ENCODE measurements at places on chromosomes 7 and 10.
A peak's percentile ranks its signal among the peaks of the same experiment; 100 is the strongest.

DNA sequence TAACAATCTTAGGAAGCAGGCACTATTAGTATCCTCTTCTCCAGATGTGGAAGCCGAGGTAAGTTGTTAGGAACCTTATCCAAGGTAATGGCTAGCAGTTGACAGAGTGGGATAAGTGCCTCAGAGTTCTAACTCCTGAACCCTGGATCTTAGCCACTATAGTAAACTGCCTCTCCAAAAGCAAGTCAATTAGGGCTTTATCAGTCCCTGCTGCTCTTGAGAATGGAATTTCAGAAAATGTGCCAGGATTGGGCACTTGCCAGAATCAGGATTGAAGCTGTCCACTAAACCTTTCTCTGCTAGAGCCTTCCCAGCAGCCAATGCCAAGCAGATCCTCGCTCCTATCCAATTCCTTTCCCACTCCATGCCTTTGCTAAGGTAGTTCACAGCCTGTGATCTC lies 777.5 kb upstream of the POM121L12 start:
- no peak for DNase-seq

DNA sequence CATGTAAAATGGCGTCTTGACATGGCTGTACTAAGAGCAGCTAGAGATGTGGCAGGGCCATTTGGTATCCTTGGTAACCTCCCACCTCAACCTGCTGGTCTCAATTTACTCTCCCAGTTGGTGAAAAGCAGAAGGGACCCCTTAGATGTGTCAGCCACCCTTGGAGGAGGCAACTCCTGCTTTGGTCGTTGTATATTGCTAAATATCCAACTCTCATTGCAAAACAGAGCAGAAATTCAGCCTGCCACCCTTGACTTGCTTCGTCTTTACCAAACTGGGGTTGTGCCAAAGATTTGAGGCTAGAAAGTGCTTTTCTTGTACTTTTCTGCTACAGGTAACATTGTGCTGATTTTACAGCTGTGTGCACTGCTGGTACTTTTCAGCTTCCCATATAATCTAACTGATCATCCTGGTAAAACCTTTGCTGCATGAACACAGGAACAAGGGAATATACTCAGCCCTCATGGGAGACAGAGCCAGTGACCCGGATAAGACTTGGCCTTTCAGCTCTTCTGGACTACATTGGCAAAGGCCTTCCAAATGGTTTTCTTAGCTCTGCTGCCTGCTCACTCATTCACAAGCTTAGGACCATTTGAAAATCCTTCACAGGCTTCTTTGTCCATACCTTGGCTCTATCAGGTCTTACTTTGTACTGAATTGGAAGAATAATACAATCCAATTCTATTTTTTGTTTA lies 2.2 kb upstream of the VSTM4 start:
- DNase-seq = no peak

- no peak for DNase-seq
Observed at GRCh38 chr10:10956681-10957542, 60.8 kb upstream of the CELF2 start.

- no peak for DNase-seq
Observed at GRCh38 chr10:71737001-71737833, 17.6 kb upstream of the C10orf105 start.

GRCh38 chr7:36984041-36984521 lies 259.8 kb upstream of the AOAH start:
- DNase-seq = no peak

GRCh38 chr10:15348579-15348978 lies 22.5 kb downstream of the FAM171A1 start:
- no peak for DNase-seq

- DNase-seq = no peak
Observed at GRCh38 chr7:25253714-25254113, 25.4 kb upstream of the NPVF start.

GRCh38 chr10:121710207-121710606 lies 112.0 kb upstream of the FGFR2 start:
- DNase-seq = no peak

GRCh38 chr10:31728698-31729224 lies 199.9 kb downstream of the ARHGAP12 start:
- no peak for DNase-seq

DNA sequence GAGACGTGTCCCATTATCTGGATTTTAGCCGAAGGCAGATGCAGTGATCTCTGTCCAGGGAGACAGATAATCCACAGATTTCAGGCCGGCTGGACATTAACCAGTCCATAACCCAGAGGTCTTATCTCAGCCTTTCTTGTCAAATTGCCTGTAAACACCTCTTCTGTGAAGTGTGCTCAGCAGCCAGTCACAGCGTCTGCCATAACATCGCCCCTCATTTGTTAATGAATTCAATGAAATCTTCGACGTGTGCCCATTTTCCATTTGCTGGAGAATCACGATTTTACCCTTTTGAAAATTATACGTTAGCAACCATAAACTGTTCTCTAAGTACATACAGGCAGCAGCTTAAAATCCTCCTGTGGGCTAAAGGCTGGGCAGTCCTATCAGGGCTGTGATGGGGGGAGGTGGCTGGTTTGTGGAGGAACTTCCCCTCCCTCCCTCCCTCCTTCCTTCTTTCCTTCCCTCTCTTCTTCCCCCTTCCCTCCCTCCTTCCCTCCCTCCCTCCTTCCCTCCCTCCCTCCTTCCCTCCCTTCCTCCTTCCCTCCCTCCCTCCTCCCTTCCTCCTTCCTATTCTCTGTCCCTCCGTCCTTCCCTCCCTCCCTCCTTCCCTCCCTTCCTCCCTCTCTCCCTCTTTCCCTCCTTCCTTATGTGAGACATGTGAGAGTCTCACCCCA lies 26.6 kb upstream of the FAM20C start:
- no peak for DNase-seq

DNA sequence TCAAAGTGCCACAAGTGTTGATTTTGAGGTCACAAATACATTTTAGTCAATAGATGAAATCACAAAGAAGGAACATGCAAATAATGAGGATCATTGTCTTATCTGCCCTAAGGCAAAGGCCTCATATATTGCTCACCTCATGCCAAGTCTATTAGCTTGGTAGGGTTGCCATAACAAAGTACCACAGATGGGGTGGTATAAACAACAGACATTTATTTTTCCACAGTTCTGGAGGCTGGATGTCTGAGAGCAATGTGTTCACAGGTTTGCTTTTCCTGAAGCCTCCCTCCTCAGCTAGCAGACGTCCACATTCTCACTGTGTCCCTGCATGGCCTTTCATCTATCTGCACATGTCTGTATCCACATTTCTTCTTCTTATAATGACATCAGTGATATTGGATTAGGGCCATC lies 59.6 kb downstream of the RELN start:
- DNase-seq = no peak

GRCh38 chr7:12052211-12052610 lies 158.9 kb upstream of the TMEM106B start:
- no peak for DNase-seq

GRCh38 chr10:194281-194680 lies 59.0 kb downstream of the ZMYND11 start:
- no peak for DNase-seq

DNA sequence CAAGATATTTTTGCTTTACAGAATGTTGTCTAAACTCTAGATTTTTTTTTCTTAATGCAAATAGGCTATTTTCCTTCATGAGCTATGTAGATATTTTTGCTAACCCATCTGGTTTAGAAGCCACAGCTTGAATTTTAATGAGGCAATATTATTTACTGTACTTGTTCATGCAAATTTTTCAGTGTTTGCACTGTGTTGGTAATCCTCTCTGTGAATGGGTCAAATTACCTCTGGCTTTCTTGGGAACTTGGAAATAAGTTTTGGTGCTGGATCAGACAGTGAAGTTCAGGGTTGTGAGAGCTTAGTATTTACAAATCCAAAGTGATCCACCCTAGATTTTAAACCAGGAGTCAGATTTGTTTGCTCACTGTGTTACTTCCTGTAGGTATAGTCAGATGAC lies 686.9 kb downstream of the NXPH1 start:
- no peak for DNase-seq

- DNase-seq = no peak
Observed at GRCh38 chr10:31058795-31059703, 27.4 kb upstream of the ZNF438 start.

DNA sequence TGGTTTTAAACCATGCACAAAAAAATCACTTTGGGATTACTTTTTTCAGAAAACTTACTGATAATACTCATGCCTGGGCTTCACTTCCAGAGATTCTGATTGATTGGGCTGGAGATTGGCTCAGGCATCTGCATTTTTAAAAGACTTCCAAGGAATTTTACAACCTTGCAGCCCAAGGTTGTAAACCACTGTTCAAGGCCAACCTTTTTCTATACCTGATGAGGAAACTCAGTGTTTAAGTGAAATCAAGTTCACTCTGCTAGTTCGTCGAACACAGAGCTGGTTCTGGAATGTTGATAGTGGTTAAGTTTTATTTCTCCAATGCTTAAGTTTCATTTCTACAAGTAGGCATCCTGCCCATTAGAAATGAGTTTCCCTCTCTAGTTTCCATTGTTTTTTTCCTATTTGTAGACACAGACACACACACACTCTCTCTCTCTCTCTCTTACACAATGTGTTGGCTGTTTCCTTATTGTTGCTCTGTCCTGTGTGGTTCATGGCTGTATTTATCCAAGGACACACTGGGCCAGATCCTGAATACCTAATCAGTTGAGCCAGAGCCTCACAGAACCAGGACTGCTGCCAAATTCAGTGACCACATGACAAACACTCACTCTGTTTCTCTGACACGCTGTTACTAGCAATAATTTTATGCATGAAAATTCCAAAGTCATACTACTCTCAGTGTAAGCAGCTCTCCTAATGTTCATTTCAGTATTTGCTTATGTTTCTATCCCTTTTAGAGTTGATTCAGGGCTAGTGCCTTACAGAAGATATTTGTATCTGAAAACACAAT lies 3.7 kb upstream of the IFIT1B start:
- DNase-seq = peak; percentile 94

Measured in choroid plexus epithelial cell (primary cell).